ENCODE measurements at places on chromosomes 2 and 18. TPM values are rescaled to one million over a fixed set of nuclear protein-coding genes. Genes with fewer than 3 reads are reported as not detected.

Gene FLACC1
- 1.6 TPM for total RNA-seq

Gene OR6B2
- total RNA-seq, result not detected

Gene C2orf81
- total RNA-seq, result 1.1 TPM

Gene KCNJ13
- total RNA-seq, result not detected

Gene IL1F10
- total RNA-seq, result not detected

Gene TSPYL6
- not detected for total RNA-seq

Gene SLC9A4
- under 0.01 TPM for total RNA-seq

Gene M1AP
- 0.26 TPM for total RNA-seq

Gene ABCG5
- under 0.01 TPM for total RNA-seq

Gene ARHGEF4
- total RNA-seq, result 1.3 TPM

Gene VRK2
- 32.4 TPM for total RNA-seq

Gene LRRC30
- not detected for total RNA-seq

Gene LIMS4
- total RNA-seq, result 12.4 TPM

Gene GPR35
- 0.19 TPM for total RNA-seq

Gene CIB4
- total RNA-seq, result not detected

Gene APCDD1
- total RNA-seq, result 4.4 TPM

Gene COLEC12
- total RNA-seq, result 24.0 TPM

Gene CFAP210
- not detected for total RNA-seq

Gene MAP3K20
- total RNA-seq, result 32.8 TPM

Gene ANKRD44
- 15.2 TPM for total RNA-seq

Gene RIT2
- not detected for total RNA-seq

Gene LAMA3
- total RNA-seq, result 9.5 TPM

Gene CREG2
- 0.37 TPM for total RNA-seq

Gene EVA1A
- 29.3 TPM for total RNA-seq

Gene WIPF1
- total RNA-seq, result 10.6 TPM

All from aortic smooth muscle cell (primary cell).